GM04503 (cell line): ENCODE measurements at places on chromosomes 12 and 14.

- no peak for DNase-seq
Measured at GRCh38 chr14:103247169-103247606, 86.8 kb upstream of the EIF5 start.

DNA sequence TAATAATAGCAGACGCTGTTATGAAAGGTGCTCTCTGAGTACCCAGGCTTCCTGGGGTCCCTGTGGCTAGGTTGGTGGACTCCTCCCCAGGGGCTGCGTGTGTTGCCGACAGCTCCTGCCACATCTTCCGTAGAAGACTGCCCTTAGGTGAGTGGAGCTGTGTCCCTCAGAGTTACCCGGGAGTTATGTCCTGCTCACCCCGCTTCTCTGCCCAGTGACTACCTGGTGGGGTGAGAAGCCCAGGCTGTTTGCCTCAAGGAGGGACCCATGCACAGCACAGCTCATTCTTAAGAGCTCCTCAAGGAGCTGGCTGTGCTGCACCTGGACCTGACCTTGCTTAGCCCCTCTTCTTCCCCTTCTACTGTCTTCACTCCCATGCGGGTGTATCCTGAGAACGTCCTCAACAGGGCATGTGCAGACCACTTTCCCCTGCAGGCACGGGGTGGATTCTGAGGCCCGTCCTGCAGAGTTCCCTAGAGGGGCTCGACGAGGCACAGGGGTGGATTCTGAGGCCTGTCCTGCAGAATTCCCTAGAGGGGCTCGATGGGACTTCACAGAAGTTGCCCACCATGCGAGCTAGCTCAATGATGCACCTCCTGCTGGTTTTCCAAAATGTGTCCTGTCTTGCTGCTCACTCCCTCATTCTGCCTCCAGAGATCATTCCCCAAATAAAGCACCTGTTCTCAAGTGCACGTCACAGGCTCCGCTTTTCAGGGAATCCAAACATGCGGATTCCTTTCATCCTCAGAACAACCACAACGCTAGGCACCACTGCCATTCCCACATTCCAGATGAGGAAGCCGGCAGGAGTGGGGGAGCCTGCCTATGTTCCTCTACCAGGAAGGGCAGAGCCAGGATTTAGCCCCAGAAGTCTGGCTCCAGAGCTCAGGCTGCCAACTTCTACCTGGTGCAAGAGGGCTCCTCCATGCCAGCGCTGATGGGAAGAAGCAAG lies 231.9 kb downstream of the GLT1D1 start:
- DNase-seq = no peak

DNA sequence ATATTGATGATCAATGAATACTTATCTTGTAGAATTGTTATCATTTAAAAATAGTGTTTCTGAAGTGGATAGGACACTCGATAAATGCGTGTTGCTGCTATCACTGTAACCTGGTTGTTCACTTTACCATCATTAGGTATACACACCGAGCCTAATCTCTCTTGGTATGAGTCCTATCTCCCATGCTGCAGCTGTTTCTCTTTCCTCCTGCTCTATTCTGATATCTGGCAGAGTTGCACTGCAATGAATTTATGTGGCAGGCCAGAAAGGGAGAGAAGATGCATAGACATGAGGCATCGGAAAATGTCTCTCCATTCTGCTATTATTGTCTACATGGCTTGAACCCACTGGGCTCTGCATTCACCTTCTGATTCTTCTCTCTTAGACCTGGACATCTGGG lies 26.7 kb downstream of the KCNK10 start:
- DNase-seq = no peak

DNA sequence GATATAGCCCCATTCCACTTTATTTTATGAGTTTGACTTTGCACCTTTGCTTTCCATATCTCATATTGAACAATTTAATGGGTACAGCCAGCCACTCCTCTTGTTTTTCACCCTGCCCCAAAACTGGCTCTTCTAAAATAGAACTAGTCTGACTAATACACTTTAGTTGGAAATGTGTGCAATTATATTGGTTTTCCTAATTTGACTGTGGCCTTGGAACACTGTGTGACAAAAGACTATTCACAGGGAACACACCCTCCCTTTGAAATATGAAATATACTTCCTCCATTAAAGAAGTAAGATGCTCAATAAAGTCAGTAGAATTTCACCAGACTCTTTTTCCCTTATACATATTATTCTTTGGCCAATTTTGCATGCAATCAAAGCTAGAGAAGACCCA lies 218.6 kb upstream of the DCN start:
- DNase-seq = no peak

GRCh38 chr12:56658921-56659320 lies 13.1 kb upstream of the ATP5F1B start:
- DNase-seq = no peak

GRCh38 chr14:92224358-92224954 lies 98.5 kb upstream of the SLC24A4 start:
- no peak for DNase-seq

DNA sequence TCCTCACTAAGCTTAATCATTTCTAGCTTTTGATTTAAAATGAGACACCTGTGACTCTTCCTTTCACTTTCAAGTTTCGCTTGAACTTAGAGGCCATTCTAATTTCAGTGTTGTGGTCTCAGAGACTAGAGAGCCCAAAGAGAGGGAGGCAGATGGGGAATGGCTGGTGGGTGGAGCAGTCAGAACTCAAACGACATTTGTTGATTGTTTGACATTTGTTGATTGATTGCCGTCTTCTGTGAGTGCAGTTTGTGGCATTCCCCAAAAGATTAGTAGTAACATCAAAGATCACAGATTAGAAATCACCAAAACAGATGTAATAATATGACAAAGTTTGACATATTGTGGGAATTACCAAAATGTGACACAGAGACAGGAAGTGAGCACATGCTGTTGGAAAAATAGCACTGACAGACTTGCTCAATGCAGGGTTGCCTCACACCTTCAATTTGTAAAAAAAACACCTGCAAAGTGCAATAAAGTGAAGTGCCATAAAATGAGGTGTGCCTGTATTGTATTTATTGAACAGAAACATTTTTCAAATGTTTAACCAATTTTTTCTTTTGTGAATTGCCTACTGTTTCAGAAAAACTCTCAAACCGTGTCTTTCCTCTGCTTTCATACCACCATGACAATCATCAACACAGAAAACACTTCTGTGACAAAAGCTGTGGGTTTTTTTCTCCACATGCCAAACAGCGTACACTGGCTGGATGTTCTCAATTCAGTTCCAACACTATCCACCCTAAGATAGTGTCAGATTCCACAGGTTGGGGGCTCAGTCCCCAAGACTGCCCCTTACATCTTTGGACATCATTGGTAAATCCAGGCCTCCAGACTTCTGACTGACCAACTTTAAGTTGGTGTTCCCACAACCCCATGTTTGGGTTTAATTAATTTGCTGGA lies 376.3 kb upstream of the RGS6 start:
- DNase-seq = no peak

DNA sequence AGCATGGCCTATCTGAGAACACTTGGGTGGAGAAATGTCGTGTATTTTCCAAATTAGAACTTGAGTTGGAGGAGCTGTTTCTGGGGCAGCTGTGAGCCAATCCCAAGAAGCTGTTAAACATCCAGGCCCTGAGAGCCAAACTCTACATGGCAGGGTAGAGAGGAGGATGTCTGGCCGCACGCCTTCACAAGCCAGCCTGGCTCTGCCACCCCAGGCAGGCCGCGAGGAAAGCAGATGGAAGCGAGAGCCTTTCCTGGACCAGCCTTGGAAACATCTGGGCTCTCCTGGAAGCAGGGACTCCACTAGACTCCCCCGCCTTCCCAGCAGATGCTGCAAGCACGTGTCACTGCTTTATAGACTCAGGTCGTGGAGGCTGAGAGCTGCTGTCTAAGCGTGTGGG lies 312.8 kb upstream of the FKBP4 start:
- DNase-seq = no peak

DNA sequence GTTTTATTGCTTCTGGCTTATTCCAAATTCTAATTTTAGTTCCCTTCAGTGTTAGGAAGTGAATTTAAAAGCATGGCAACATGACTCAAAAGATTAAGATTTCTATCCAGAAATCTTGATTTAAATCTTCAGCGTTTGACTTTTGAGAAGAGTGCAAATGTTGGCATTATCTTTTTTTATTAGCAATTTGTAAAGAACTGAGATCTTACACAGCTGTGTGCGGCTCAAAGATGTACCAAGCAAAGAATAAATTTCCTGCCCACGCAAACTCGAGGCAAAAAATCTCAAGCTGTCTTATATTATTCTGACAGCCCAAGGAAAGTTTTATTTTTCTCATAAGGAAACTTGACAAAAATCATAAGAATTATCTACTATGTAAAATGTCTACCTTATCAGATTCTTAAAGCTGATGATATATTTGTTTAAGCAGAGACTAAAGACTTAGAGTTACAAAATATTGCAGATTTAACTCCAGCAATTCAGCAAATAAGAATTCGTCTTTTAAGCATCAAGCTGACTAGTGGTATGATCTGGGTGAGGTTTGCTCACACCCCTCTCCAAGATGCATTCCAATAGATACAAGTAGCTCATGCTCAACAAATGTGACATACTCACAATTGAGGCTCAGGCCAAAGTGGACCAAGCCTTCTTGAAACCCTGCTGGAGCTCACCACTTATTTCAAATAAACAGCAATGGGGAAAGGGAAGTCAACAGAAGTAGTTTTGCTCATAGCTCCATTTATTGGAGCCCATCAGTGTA lies 47.4 kb upstream of the POC1B start:
- peak; percentile 40 for DNase-seq

DNA sequence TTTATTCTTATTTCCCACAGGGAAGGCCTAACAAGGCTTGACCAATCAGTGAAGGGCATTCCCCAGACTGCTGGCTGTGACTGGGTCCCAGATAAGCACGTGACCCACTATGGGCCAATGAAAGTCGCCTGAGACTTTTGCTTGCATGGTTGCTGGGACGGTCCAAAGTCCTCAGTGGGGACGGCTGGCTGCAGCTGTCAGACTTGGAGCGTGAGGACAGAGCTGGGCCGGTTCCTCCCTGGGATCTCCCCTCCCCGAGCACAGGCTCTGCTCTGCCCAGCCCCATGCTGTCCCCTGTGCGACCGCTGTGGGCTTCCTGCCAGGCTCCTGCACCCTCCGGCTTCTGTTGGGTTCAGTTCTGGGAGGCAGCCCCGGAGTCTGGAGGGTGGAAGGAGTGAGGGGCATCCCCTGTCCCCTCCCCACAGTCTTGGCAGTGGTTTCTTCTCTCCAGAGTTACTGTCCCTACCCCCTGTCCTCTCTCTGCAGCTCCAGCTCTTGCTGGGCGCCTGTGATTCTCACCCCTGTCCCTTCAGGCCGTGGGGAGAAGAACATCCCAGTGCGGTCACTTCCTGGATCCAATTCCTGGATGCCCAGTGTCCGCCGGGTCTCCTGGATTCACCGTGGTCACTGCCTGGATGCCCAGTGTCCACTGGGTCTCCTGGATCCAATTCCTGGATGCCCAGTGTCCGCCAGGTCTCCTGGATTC lies 50.1 kb downstream of the GALNT9 start:
- no peak for DNase-seq

DNA sequence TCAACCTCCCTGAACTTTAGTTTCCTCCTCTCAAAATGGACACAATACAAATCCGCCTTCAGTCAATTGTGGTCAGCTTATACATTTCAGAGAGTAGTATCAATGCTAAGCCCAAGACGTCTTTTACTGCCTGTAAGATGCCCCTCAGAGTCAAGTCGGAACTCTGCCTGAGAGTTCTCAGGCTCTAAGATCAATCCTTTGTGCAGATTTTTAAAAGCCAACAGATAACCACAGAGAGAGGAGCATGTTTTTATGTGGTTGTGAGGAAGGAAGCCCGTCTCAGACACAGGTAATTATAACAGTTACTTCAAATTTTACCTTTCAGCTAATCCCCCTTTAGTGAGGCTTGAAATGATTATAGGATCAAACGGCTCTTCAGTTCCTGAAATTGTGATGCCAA lies 91.6 kb downstream of the HELB start:
- DNase-seq = no peak

GRCh38 chr12:127664901-127665300 lies 602.1 kb upstream of the TMEM132C start:
- DNase-seq = no peak

GRCh38 chr12:20350495-20350894 lies 17.8 kb upstream of the PDE3A start:
- DNase-seq = no peak

GRCh38 chr14:103118018-103118662 lies 5.1 kb upstream of the TNFAIP2 start:
- DNase-seq = no peak

DNA sequence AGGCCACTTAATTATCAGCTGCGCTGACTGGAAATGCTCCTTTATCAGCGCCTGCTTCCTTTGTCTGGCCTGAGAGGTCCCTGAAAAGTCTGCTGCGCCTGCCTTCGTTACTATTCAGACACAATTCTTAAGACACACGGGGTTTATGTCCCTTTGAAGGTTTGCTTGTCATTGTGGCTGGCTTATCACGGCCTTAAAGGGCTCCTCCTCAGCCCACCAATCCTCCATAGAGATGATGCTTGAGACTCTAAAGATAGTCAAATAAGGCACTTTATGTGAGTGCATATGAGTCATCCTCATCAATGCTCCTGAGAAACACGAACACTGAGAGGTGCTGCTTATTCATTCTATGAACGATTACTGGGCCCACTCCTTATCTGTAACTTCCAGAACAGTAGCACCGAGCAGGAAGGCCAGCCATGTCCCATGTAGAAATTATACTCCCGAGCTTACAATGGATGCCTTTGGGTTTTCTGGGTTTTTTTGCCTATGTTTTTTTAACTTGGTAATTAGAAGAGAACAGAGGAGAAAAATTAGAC lies 1268.2 kb upstream of the TMEM132C start:
- no peak for DNase-seq

DNA sequence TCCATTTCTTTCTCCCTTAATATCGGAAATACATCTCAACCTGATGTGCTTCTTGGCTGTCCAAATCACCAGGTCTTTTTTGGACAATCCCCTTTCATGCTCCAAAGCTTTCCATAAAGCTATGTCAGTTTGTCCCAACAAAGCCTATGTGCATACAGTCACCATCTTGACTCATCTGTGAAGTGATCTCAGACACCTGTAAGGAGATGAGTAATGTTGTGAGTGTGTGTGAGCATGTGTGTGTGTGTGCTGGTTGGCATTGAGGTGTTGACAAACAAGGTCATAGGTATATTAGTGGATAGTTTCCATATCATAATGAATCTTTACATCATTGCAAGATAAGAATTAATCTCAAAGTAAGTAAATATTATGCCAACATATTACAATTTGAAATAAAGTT lies 1243.3 kb upstream of the SEL1L start:
- DNase-seq = no peak

GRCh38 chr14:98908050-98908449 lies 363.9 kb downstream of the BCL11B start:
- no peak for DNase-seq

DNA sequence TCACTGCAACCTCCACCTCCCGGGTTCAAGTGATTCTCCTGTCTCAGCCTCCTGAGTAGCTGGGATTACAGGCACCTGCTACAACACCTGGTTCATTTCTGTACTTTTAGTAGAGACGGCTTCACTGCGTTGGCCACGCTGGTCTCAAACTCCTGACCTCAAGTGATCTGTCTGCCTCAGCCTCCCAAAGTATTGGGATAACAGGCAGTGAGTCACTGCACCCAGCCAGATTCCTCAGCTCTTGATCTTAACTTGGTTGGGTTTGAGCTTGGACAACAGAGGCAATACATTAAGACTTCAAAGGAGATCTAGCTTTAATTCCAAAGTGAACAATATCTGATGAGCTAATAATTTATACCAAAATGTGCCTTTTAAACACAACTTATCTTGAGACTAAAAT lies 5.6 kb downstream of the DAZAP2 start:
- DNase-seq = no peak
